Calu3 (cell line): ENCODE measurements at places on chromosomes 3 and 15. TPM values are rescaled to one million over a fixed set of nuclear protein-coding genes. Genes with fewer than 3 reads are reported as not detected.
A peak's percentile ranks its signal among the peaks of the same experiment; 100 is the strongest.

PP2D1 gene
- not detected in 2 replicates for total RNA-seq

DNA sequence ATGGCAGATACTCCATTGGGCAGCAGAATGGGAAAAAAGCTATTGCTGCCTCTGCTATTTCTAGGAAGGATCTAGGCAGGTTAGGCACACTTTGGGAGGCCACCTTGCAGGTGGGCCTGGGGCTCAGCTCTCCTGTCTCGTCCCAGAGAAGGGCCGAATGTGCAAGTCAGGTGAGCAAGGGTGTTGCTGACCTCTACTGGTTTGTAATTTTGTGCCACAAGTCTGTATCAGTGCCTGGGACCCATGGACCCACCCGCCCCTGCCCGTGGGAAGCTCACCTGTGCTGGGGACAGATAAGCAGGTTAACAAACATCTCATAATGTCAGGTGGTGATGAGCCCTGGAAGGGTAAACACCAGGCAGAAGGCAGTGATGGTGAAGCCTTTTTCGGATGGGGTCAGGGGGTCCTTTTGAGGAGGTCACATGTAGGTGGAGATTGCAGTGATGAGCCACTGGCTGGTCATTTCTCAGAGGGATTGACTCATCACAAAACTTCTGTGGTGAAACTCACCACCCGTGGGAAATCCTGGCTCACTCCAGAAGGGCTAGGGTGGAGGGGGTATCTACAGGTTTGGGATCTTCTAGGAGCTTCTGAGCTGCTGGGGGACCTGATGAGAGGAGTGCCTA is 161.3 kb downstream of the KLF13 start:
- DNase-seq, result no peak

GRCh38 chr3:14404631-14405359 is 2.4 kb downstream of the SLC6A6 start:
- no peak for DNase-seq

GRCh38 chr3:106635826-106636225 is 741.4 kb upstream of the CCDC54 start:
- DNase-seq, result no peak

DNA sequence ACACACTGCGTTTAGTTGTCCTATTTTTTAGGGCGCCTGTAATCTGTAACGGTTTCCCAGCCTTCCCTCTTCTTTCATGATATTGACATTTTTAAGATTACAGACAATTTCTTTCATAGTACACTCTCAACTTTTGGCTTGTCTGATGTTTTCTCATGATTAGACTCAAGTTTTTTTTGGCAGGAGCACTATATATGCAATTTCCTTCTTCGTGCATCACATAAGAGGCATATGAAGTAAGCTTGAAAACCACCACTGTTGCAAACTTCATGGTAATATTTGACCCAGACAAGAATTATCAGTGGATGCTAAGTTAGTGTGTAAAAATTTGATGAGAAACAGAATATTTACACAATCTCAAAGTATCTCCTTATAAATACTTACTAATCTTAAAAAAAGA is 119.2 kb upstream of the CMC1 start:
- no peak for DNase-seq

- no peak for DNase-seq
These were observed 41.3 kb downstream of the PPM1L start for GRCh38 chr3:160797356-160797755.

DNA sequence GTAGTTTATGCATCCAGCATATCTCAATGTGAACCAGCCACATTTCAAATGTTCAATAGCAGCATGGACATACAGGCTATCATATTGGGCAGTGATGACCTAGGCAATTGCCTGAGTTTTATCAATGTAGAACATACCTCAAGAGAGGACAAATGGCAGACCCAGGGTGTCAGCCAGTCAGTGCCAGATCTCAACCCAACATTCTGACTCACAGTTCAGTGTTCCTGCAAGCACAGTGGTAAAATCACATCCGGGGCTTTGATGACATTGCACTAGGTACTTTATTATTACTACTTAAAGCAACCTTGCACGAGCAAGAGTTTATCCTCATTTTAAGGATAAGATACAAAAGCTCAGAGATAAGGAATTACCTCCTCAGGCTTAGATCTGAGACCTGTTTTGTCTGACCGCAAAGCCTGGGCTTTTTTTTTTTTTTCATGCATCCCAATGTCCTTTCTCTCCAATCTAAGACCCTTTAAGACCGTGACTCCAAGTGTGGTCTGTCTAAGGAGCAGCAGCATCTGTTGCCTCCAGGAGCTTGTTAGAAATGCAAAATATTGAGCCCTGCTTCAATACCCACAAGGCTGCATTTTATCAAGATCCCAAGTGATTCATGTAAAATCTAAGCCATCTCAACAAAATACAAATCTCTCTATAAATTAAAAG is 60.1 kb downstream of the SLC12A1 start:
- DNase-seq, result no peak

CAPN3 gene
- total RNA-seq, result 2.1 and 2.3 TPM in 2 replicates

DNA sequence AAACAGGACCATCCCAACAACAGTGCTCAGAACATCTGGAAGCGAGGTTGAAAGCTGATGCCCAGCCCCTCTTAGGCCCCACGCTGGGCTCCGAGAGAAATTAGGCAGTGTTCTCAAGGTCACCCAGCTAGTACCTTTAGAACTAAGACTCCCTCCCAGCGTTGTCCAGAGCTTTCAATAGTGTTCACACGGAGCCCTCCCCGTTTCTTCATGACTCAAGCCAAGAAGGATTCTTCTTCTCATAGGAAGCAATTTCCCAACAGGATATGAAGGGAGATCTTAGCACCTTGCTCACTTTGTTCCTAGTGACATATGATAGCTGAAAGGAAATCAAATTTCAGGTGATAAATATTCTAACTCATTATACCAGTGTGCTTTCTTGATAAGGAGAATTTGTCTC is 244.2 kb upstream of the ST8SIA2 start:
- no peak for DNase-seq

DNA sequence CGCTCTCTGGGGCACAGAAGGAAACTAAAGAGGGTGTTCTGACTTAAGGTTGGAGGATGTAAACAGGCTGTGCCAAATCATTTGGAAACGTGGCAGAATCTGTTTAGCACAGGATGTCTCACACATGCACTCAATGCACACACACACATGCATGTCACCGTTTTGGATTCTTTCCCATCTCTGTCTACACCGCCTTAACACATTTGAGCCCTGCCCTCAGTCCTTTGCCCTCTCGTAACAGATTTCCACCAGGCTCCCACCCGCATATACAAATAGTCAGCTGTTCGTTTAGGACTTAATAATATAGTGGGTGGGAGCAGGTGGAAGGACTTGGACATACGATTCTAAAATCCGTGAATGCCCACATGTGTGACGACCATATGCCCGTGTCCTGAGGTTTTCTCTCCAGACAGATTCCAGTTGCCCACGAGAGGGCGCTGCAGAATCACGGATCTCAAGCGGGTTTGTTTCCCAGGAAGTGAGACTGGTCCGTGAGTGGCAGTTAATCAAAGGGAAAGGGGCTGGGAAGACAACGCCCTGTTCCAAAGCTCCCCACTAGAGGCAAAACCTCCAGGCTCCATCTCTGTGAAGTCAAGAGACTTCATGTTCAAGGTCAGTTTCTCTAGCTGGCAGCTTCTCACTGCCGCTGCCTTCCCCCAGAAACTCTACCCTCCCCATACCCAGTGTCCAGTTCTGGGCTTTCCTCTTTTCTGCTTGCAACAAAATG is 44.5 kb downstream of the NOX5 start:
- peak; percentile 90 for DNase-seq

C3orf20 gene
- 0.28 and 0.39 TPM in 2 replicates for total RNA-seq

DNA sequence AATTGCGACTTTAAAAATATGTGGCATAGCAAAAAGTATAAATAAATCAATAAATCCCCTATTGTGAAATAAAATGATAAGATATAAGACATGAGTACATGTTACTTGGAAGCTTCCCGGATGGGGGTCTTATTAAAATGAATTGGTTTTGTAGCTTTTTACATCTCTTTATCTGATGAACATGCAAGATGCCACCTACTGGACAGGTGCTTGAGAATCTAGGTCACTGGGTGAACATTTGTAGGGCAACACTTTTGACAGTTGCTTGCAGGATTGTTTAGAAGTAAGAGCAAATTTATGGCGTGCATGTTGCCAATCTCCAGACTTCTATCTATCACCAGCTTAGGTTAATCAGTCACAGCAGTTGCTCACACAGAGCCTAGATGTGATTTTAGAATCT is 362.7 kb upstream of the SUCLG2 start:
- DNase-seq, result no peak

DNA sequence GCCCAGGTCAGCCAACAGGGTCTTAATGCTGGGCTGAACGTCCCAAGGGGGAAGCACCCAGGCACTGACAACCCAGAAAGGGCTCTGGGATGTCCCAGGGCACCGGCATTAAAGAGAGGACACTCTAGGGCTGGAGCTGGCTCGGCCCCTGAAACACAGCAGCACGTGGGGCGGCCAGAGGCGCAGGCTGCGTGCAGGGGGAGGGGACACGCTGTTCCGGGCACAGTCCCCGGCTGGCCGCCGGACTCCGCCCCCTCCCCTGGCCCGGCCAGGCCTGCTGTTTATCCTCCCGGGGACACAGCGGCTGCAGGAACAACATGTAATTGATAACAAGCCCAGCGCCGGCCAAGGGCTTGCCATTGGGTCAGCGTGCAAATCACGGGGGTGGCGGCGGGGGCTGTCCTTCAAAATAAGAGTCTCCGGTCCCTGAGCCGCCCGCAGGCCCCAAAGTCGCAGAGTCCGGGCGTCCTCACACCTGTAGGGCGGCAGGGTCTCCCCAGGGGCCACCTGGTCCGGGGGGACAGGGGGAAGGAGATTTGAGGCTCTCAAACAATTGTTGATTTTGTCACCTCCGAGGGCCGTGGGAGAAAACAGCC is 1.3 kb downstream of the KLF15 start:
- peak; percentile 93 for DNase-seq

C15orf61 gene
- total RNA-seq, result 6.6 and 7.3 TPM in 2 replicates

MRAS gene
- total RNA-seq, result 12.7 and 13.2 TPM in 2 replicates

- DNase-seq, result no peak
These were observed 448.6 kb upstream of the RASGRP1 start for GRCh38 chr15:39013262-39013661.

GRCh38 chr15:26449291-26449690 is 323.6 kb downstream of the GABRB3 start:
- no peak for DNase-seq

DNA sequence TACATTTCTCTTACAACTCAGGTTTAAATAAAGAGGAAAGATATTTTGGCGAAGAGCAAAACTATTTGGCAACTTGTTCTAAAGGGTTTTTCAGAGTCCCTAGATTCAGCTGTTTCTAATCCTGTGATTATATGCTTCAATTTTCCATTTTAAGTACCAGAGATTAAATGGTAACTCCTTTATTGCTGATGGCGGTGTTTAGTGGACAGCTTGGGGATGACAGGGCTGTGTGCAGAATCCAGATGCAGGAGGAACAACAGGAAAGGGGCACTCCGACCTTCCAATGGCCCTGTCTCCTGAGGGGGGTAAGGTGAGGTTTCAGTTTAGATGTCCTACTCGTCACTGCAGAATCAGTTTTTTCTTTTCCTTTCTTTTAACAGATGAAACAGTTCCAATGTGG is 405.0 kb downstream of the PDCD6IP start:
- DNase-seq, result no peak

ALPK3 gene
- 4.6 TPM in 2 replicates for total RNA-seq

GRCh38 chr15:78455749-78456148 is 17.7 kb downstream of the IREB2 start:
- DNase-seq, result no peak

WDR6 gene
- total RNA-seq, result 113 and 138 TPM in 2 replicates

UPK1B gene
- 26.9 and 32.8 TPM in 2 replicates for total RNA-seq

DNA sequence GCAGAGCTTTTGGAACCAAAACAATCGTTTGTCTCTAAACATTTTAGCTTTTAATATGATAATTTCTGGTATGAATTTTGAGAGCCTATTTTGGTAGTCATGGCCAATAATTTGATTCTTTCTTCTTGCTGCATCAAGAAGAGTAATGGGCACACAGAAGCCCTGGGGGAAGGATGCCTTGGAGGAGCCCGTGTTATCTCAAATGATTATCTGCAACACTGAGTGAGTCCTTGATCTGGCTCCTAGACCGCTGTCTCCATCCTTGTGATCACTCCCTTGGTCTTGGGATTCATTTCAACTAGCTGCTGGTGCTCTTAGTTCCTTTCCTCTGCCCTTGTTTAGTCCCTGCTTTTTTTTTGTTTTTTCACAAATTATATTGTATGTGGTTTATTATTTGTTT is 77.9 kb upstream of the CCNL1 start:
- no peak for DNase-seq
